ENCODE measurements at places on chromosomes 6 and 20.

DNA sequence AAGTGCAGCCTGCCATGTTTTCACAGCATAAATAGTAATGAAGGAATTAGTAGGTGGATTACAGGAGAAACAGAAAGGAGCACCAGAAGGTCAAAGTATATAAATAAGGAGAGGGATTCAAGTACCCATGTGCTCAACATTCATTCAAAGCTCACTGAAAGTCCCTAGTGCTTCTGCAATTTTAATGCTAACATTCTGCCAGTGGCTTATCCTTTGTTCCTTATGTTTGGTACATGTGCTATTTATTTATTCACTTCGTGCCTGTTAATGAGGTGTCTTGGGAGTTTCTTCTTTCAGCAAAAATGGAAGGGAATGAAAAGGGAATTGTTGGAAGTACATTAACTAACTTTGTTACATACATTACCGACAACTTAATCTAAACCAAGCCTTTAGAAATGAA lies 105.7 kb downstream of the CRYBG1 start:
- no peaks in the 10 kb centered on the region for H3K27me3 ChIP-seq
- H3K36me3 ChIP-seq: no peaks in the 10 kb centered on the region
- H3K27ac ChIP-seq: no peak overlapping the region
- H3K4me1 ChIP-seq: no peaks in the 10 kb centered on the region
- no peak overlapping the region for H3K4me3 ChIP-seq

GRCh38 chr20:12040261-12040660 lies 122.6 kb downstream of the BTBD3 start:
- no peak overlapping the region for H3K27ac ChIP-seq
- no peaks in the 10 kb centered on the region for H3K36me3 ChIP-seq
- no peak for DNase-seq
- H3K4me3 ChIP-seq: no peak overlapping the region

- no peak overlapping the region for H3K27ac ChIP-seq
- peak overlapping the region; percentile 56 for H3K4me3 ChIP-seq
- peaks cover 17% of the 10 kb centered on the region for H3K4me1 ChIP-seq
These were observed 1.2 kb downstream of the SERPINB6 start for GRCh38 chr6:2970034-2970685.

GRCh38 chr6:156710479-156710878 lies 66.7 kb upstream of the ARID1B start:
- H3K4me1 ChIP-seq: no peaks in the 10 kb centered on the region
- no peaks in the 10 kb centered on the region for H3K27me3 ChIP-seq
- no peak for DNase-seq
- no peaks in the 10 kb centered on the region for H3K36me3 ChIP-seq
- H3K27ac ChIP-seq: no peak overlapping the region

DNA sequence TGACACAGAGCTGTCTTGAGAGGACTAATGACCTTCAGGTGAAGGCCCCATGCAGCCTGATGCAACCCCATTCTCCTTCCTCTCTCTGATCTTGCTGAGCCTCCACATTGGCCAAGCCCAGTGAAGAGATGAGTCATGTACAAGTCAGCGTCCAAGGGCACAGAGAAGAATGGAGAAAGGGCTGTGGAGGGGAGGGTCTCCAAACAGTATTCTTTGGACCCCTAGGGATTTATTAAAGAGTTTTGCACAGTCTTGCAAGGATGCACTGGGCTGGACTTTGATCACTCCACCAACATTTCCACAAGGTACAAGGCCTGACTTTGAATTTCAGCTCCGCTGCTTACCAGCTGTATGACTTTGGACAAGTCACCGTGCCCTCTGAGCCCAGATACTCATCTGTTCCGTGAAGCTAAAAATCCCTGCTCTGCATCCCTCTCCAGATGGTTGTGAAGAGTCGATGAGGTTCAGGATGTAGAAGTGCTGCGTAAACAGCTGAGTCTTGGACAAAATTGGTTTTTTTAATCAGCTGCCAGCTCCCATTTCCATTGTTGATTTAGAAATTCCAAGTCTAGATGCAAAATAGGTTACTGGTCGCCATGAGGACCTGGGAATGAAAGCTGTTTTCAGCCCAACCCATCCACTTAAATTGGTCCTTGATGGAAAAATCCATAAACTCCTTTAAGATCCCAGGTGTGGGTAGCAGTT lies 14.1 kb upstream of the KCNG1 start:
- no peak for DNase-seq
- H3K27ac ChIP-seq: no peak overlapping the region
- no peak overlapping the region for H3K4me3 ChIP-seq
- H3K27me3 ChIP-seq: peaks cover 20% of the 10 kb centered on the region
- H3K4me1 ChIP-seq: no peaks in the 10 kb centered on the region

DNA sequence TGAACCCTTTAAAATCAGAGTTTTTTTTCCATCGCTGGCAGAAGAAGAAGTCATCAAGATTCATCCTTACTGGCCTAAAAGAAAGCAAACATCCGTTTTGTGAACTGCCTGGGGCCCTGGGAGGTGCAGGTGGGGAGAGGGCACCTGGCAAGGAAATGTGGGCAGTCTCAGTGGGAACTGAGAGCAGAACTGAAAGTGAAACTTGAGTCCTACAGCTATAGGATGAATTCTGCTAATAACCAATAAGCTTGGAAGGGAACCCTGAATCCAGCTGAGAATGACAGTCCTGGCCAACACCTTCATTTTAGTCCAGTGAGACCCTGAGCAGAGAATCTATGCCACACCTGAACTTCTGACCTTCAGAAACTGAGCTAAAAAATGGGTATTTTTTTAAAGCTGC lies 130.1 kb upstream of the ASCC3 start:
- peak overlapping the region; percentile 26 for H3K4me3 ChIP-seq
- H3K27ac ChIP-seq: no peak overlapping the region
- peaks cover 8% of the 10 kb centered on the region for H3K4me1 ChIP-seq
- no peak for DNase-seq
- H3K27me3 ChIP-seq: no peaks in the 10 kb centered on the region

DNA sequence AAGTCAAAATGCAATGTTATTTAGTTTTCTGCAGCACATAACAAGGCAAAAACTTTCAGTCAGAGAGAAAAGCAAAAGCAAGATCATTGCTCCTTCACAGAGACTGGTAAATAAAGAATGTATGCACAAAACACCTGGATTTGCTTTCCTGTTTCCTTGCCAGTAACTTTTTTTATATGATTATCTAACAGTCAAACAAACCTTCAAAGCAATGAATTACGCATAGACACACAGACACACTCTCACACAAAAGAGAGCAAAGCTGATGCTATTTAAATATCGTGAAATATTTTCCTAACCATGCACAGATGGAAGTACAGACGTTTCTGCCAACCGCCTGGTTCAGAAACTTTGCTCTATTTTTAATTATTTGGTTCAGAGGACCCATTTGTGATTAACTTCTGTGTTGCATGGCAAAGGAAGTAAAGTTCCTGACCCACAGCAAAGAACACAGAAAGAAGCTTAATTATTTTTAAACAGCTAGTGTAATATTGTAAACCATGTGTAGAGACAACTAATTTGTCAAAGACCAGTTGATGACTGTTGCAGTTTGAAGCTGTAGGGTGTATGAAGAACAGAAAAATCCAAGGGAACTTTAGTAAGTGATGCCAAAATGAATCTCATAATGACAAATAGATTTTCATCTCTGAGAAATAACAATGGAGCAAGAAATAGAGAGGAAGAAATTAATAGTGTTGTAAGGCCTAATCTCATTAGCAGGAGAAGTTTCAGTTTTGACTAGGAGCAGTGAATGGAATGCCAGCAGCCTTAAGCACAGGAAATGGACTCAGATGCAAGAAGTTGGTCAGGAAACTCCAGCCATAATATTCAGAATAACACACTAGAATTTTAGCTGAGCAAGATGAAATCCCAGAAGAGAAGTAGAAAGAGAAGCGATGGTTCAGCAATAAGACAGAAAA lies 24.1 kb downstream of the ATXN1 start:
- H3K36me3 ChIP-seq: peaks cover 13% of the 10 kb centered on the region
- H3K4me3 ChIP-seq: no peak overlapping the region
- peaks cover 8% of the 10 kb centered on the region for H3K4me1 ChIP-seq
- no peak for DNase-seq
- no peaks in the 10 kb centered on the region for H3K27me3 ChIP-seq

GRCh38 chr20:309841-310644 lies 12.7 kb downstream of the ZCCHC3 start:
- peaks cover 12% of the 10 kb centered on the region for H3K4me1 ChIP-seq
- H3K27me3 ChIP-seq: no peaks in the 10 kb centered on the region
- H3K4me3 ChIP-seq: peak overlapping the region; percentile 40

DNA sequence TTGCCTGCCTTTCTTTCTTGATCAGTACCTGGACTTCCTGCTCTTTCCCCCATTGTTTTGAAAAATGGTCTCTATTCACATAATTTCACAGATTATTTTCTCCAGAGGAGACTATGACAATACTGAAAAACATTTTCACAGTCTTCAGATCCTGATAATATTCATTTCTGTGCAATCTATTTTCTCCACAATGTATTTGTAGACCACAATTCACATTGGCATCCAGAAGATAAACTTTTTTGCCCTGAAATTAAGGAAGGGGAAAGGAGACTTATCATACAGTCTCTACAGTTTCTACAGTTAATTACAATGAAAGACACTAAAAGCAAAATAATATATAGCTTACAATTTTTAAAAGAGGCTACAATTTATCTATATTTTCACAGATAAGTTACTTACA lies 18.4 kb downstream of the LCA5 start:
- H3K4me1 ChIP-seq: no peaks in the 10 kb centered on the region
- no peak for DNase-seq
- H3K27ac ChIP-seq: no peak overlapping the region
- no peaks in the 10 kb centered on the region for H3K27me3 ChIP-seq
- H3K36me3 ChIP-seq: no peaks in the 10 kb centered on the region

DNA sequence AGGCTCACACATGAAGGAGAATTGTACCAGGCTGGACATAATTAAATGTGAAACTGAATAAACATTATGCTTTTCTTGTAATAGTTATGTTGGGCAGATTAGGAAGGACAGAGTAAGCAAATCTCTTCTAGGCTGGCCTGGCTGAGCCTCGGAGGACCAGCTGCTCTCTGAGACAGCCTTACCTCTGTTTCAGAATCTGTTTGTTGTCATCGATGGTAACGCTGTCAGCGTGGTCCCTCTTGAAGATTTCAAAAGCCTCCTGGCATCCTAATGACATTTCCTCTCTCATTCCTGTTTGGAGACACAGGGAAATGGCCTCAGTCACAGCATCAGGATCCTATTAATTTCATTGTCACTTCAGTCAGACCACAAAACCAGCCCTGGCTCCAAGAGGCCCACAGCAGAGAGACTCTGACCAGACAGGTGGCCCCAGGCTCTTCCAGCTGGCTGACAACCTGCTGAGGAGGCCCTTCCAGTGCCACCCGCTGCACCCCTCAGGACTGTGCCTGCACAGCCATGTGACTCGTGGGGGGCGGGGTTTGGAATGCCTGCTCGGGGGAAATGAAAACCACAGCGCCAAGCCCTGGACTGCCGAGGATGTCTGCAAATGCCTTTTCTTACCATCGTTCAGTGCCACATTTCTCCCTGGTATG lies 108.5 kb upstream of the KCNK16 start:
- no peaks in the 10 kb centered on the region for H3K4me1 ChIP-seq
- DNase-seq: no peak
- no peak overlapping the region for H3K27ac ChIP-seq
- H3K27me3 ChIP-seq: no peaks in the 10 kb centered on the region

DNA sequence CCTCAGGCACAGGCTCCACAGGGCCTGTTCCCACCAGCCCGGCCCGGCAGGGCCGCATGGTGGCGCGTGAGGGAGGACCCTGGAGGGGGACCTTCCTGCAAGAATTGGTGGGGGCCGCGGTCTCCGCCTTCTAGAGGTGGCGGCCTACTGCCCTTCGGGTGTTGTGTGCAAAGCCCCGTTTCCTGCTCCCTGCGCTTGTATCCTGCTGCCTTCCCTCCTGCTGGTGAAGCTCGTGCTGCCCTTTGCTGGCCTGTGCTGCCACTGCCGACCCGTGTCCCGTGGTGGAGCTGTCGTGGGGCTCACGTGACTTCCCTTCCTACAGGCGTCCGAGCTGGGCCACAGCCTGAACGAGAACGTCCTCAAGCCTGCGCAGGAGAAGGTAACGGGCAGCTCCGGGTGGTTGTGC lies 8.4 kb upstream of the COL20A1 start:
- peaks cover 45% of the 10 kb centered on the region for H3K36me3 ChIP-seq
- H3K27me3 ChIP-seq: no peaks in the 10 kb centered on the region
- H3K27ac ChIP-seq: no peak overlapping the region
- peaks cover 21% of the 10 kb centered on the region for H3K4me1 ChIP-seq
- no peak for DNase-seq

GRCh38 chr6:117272032-117272866 lies 6.9 kb downstream of the VGLL2 start:
- peaks cover 5% of the 10 kb centered on the region for H3K4me1 ChIP-seq
- H3K27ac ChIP-seq: no peak overlapping the region
- no peak for DNase-seq

GRCh38 chr20:11437611-11438380 lies 479.9 kb upstream of the BTBD3 start:
- H3K36me3 ChIP-seq: no peaks in the 10 kb centered on the region
- no peaks in the 10 kb centered on the region for H3K27me3 ChIP-seq
- no peak for DNase-seq
- no peaks in the 10 kb centered on the region for H3K4me1 ChIP-seq
- H3K27ac ChIP-seq: no peak overlapping the region
- H3K4me3 ChIP-seq: no peak overlapping the region

- H3K4me3 ChIP-seq: no peak overlapping the region
- H3K36me3 ChIP-seq: no peaks in the 10 kb centered on the region
- H3K27me3 ChIP-seq: no peaks in the 10 kb centered on the region
- no peak for DNase-seq
- no peak overlapping the region for H3K27ac ChIP-seq
- H3K4me1 ChIP-seq: peaks cover 4% of the 10 kb centered on the region
These were observed 43.0 kb upstream of the ZBP1 start for GRCh38 chr20:57663241-57663640.

GRCh38 chr20:19789446-19789845 lies 31.4 kb downstream of the RIN2 start:
- H3K27me3 ChIP-seq: no peaks in the 10 kb centered on the region
- no peak for DNase-seq
- no peak overlapping the region for H3K4me3 ChIP-seq
- no peaks in the 10 kb centered on the region for H3K36me3 ChIP-seq

DNA sequence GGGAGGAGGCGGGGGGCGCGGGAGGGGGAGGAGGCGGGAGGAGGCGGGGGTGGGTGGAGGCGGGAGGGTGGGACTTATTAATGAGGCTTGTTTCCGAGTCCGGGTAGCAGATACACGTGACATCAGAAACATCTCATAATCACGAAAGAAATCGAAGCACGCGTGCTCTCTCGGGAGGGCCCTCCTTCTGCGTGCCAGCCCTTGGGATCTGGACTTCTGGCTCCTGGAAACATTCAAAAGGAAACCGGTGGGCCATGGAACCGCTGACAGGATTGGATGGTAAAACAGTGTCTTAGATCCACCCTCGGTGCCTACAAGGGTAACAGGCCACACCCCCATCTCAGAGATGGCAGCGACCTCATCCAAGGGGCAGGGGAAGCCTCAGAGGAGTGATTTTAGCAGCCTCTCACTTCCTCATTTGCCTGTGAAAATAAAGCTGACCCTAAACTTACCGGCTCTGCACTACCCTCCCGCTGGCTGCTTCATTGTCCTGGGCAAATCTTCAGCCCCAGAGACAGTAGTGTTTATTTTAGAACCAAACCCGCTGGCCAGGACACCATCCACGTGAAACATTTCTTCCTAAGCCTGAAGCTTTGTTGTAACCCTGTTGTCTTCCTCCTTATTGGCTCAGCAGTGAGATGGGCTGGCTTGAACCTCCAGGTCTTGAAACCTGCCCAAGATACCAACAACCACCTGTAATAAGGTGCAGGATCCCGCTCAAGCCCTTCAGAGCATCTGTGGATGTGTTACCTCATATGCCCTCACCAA lies 97.5 kb downstream of the PSMG4 start:
- H3K4me3 ChIP-seq: peak overlapping the region; percentile 50
- peak; percentile 86 for DNase-seq
- no peaks in the 10 kb centered on the region for H3K36me3 ChIP-seq
- H3K27me3 ChIP-seq: no peaks in the 10 kb centered on the region
- H3K4me1 ChIP-seq: peaks cover 33% of the 10 kb centered on the region

Measured in CD4-positive, alpha-beta T cell (primary cell).